ENCODE measurements at places on chromosomes 5 and 9.

DNA sequence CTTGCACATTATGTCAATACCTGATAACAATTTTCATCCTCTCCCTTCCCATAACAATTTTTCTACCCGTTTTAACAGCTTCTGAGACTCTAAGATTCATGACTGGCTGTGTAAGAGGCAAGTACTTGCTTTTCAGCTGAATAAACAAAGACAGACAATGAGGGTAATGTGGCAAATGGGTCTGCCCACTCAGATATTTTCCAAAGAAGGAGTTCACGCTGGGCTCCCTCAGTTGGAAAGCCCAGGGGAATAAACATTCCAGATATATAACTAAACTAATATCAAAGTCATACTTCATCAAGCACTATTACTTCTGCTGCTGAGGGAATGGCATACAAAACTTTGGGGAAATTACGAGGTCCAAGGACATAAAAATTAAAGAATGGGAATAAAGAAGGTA, 24.4 kb downstream of the MEGF9 start:
- DNase-seq: no peak

DNA sequence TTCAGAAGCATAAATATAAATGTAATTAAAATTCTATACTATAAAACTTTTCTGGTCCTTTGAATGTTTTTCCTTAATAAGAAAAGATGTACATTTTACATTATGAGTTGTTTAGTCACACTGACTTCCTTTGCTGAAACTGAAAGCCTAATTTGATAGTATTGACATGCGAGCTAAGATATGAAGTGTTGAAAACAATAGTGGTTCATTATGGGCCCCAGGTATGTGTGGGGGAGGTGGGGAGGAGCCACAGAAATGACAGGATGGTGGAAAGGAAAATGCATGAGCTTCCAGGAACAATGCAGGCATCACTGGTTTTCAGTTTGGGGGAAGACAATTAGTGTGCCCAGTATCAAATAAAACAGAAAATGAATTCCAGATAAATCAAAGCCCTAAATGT, 35.4 kb upstream of the RLN1 start:
- DNase-seq: no peak

GRCh38 chr9:4836676-4837075, 43.9 kb downstream of the RCL1 start:
- no peak for DNase-seq

- DNase-seq: no peak
Measured at GRCh38 chr5:74953937-74954720, 87.9 kb upstream of the FAM169A start.

- no peak for DNase-seq
Measured at GRCh38 chr5:103244398-103244797, 14.2 kb upstream of the MACIR start.

DNA sequence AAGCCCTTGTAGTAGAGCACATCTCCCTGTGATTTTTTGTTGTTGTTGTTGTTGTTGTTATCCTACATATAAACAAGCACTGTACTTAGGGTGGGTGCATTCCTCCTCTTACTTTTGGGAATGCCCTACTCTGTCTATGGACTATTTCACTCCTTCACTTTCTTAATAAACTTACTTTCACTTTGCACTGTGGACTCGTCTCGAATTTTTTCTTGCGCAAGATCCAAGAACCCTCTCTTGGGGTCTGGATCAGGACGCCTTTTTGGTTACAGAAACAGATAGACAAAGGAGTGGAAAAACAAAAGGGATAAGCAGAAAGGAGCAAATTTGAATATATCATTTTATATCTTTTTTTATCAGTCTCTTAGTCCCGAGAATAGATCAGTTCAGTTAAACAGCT, 14.4 kb upstream of the PAIP1 start:
- no peak for DNase-seq
